ENCODE measurements at places on chromosomes 6 and 20. TPM values are rescaled to one million over a fixed set of nuclear protein-coding genes. Genes with fewer than 3 reads are reported as not detected.

GRCh38 chr20:46027245-46027853, 1.7 kb upstream of the SLC12A5 start:
- no peak for DNase-seq

DNA sequence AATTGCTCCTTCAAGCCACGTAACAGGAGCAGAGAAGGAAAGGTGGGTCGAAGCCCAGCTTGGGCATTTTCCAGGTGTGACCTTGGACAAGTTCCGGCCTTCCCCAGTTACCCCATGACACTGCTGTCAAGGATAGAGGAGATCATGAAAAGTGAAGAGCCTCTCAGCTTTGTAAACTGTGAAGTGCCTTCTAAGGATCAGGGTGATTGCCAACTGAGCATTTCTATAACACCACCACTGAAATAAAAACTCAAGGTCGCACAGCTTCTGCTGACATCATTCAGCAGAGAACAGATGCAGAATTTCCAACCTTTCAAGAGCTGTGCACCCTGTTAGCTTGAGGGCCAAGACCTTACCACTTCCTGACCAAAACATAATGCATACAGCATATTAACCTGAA, 24.0 kb upstream of the ZMYND8 start:
- no peak for DNase-seq

The SNX5 gene
- total RNA-seq, result 147 TPM

GRCh38 chr6:4675121-4675520, 101.1 kb upstream of the CDYL start:
- peak; percentile 74 for DNase-seq

- no peak for DNase-seq
Observed at GRCh38 chr20:5191829-5192569, 65.2 kb downstream of the CDS2 start.

The PBOV1 gene
- total RNA-seq, result not detected

The GFOD1 gene
- 0.65 TPM for total RNA-seq

GRCh38 chr6:152356662-152357061, 280.5 kb downstream of the SYNE1 start:
- no peak for DNase-seq

DNA sequence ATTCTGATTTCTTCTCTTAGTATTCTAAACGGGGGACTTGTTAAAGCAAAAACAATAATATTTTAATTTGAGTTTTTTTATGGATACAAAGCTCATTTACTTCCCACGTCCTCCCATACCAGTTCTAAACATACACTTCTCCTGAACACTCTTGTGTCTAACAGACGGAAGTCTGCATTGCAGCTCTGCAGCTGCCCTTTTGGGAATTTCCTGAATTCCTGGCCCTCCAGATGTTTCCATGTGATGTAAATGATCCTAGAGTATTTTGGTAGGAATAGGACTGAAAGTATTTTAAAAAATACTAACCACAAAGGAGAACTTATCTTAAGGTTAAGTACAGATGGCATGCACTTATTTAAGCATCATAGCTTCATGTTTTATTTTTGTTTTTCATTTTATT, 886.7 kb downstream of the TBC1D32 start:
- DNase-seq, result no peak

GRCh38 chr6:148628251-148628650, 118.6 kb upstream of the UST start:
- no peak for DNase-seq

DNA sequence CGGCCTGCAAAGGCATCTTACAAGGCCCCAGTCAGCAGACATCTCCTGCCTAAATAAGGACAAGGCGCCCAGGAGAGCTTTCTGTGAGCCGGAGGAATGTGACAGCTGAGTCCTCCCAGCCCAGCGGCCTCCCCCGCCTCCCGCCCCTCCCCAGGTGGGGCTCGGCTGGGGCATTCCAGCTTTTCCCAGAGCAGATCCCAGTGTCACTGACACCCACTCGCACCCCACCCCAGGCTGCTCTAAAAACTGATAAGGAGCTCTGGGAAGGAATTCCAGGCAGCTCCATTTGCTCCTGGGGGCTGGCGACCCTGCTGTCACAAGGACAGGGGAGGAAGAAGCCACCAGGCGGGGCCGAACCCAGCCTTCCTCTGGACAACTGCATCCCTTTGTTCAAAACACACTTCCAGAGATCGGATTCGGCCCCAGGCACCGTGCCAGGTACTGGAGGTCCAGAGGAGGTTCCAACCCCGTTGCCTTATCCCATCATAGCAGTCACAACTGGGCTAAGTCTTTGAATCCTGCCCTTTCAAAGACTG, 49.7 kb downstream of the JPH2 start:
- DNase-seq, result no peak

The TP53RK gene
- 15.4 TPM for total RNA-seq

The CHMP4B gene
- total RNA-seq, result 92.5 TPM

The IL17F gene
- not detected for total RNA-seq

GRCh38 chr20:51359947-51360346, 182.6 kb downstream of the NFATC2 start:
- no peak for DNase-seq

- DNase-seq, result no peak
Observed at GRCh38 chr6:150631984-150632642, 32.4 kb downstream of the PLEKHG1 start.

The GPR6 gene
- not detected for total RNA-seq

DNA sequence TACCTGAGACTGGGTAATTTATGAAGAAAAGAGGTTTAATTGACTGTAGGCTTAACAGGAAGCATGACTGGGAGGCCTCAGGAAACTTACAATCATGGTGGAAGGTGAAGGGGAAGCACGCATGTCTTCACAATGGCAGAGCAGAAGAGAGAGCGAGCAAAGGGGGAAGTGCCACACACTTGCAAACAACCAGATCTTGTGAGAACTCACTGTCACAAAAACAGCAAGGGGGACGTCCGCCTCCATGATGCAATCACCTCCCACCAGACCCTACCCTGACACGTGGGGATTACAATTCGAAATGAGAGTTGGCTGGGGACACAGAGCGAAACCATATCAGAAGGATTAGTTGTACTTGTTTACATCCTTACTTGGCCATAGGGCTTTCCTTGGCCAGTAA, 49.7 kb downstream of the FIG4 start:
- DNase-seq, result no peak

The BLTP3A gene
- total RNA-seq, result 18.4 TPM

GRCh38 chr20:33859157-33859695, 48.1 kb downstream of the CHMP4B start:
- DNase-seq, result no peak

The PI16 gene
- total RNA-seq, result not detected

- no peak for DNase-seq
Observed at GRCh38 chr6:42306439-42307140, 88.9 kb upstream of the MRPS10 start.

DNA sequence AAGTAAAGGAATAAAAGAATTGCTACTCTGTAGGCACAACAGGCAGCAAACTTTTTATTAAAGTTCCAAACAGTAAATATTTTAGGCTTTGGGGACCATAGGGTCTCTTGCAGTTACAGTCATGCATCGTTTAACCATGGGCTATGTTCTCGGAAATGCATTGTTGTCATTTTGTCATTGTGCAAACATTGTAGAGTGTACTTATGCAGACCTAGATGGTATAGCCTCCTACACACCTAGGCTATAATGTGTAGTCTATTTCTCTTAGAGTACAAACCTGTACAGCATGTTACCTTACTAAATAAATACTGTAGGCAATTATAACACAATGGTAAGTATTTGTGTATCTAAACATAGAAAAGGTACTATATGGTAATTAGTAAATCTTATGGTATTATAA, 54.7 kb downstream of the CDS2 start:
- no peak for DNase-seq

DNA sequence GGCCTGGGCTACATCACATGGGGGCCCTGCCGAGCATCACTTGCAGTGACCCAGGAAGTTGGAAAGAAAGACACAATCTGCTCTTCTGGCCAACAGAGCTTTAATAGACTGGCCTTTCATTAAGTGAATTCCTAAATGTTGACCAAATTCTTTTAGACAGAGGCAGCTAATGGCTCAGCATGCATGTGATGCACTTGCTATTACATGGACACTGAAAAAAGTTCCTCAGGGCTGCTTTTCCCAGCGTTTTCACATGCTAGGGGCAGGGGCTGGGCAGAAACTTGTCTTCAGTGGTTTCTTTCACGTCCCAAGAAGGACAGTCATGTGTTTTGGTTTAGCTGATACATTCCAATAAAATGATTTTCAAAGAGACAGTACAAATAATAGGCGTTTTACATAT, 651.0 kb upstream of the SLC35B3 start:
- no peak for DNase-seq

GRCh38 chr20:57947421-57948179, 237.8 kb upstream of the PMEPA1 start:
- DNase-seq, result peak; percentile 87

The MYLK4 gene
- total RNA-seq, result 1.0 TPM

GRCh38 chr6:3318226-3318625, 59.5 kb downstream of the PSMG4 start:
- no peak for DNase-seq

- peak; percentile 91 for DNase-seq
Observed at GRCh38 chr6:30102970-30103871, 9.7 kb downstream of the TRIM31 start.
